GM18507 (cell line): ENCODE measurements at places on chromosomes 11 and 22.

- no peak for DNase-seq
Observed at GRCh38 chr11:130813196-130813595, 103.1 kb downstream of the SNX19 start.

DNA sequence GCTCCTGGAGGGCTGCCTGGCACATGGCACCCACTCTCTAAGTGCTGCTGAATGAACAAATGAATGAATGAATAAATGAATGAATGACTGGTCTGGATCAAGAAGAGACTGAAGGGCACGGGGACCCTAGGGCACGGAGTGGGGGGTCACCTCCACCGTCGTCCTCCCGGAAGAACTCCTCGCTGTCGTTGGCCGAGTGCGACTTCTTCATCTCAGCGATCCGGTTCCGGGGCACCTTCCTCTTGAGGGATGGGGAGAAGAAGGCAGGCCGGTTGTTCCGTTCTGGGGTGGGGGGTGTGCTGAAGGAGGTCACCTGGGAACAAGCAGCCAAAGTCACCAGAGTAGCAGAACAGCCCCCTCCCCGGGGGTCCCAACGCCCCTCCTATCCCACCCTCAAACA, 36.0 kb downstream of the NUP50 start:
- DNase-seq = no peak

GRCh38 chr11:36454551-36454940, 55.5 kb downstream of the TRAF6 start:
- no peak for DNase-seq

DNA sequence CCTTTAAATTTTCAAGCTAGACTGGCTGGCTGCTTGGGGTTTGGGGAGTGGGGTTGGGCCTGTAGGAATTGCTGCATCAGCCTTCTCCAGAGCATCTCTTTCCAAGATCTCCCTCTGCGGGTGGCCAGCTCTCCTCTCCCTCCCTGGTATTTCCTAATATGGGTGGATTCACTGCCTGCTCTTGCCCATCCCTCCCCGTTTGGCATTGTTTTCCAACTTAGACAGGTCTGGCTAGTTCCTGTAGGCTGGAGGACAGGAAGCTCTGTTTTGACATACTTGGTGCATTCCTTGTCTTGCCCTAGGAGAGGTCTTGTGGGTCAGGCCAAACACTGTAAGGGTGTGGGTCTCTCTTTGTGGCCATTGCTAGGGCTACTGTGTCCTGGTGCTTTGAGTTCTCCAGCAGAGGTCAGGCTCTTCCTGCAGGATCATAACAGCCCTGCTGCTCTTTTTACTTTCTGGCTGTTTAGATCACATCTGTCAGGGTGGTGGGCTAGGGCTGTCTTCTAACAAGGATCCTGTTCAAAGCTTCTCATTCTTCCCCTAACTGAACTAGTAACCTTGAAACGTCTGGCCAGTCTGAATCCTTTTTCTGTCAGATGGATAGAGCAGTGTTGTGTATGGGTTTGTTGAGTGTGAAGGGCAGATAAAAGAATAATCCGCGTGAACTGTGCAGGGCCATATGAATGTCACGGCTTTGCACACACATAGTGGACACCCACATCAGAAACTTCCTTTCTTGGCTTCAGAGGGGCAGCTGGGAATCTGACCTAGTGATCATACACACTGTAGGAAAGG, 18.3 kb upstream of the MICALL1 start:
- DNase-seq = no peak

DNA sequence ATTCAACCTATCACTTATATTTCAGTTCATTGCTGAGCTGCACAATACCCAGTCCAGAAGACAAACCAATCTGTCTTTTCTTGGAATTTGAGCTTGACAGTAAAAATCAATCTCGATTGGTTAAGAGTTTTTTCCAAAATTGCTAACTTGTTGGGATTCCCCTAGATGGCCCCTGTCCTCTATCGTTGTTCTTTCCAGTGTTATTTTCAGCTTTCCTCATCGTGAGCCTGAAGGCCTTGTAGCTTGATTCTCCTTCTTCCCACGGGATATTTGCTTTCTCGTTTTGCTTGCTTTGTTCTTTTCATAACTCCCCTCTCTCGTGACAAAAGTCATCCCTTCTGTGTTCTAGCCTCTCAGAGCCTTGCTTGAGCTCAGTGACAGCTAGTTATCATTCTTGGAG, 3.1 kb downstream of the OR8B8 start:
- DNase-seq = no peak

DNA sequence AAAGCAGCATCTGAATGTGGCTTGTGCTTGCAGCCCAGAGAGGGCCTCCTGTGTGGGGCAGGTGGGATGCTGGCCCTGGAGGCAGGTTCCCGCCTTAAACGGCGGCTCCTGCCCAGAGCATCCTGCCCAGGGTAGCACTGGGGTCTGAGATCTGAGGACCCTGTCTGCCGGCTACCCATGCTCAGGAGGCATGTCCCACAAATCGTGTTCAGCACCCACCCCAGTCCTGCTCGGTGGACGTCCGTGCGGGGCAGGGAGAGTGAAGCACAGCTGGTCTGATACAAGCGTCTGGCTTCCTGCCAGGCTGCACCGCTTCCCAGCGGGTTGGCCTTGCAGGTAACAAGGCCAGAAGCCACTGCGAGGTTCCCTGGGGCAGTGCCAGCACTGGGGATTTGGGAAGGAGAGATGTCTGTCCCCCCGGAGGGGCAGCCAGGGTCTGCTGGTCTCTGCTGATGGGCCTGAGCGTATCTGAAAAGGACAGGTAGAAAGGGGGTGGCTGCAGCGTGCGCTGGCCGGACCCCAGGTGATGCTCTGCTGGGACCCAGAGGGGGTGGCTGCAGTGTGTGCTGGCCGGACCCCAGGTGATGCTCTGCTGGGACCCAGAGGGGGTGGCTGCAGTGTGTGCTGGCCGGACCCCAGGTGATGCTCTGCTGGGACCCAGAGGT, 3.6 kb downstream of the TRABD start:
- no peak for DNase-seq

DNA sequence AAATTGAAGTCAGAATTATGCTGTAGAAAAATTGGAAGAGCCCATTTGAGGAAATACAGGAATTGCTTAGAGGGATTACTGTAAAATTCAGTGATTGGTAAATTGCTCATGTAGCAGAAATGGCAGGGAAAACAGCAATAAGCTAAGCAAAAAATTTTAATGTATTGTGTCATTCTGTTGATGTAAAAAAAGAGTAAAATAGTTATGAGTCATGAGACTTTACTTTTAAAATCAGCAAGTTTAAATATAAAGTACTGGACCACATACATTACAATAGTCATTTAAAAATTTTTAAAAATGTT, 10.4 kb downstream of the PDHX start:
- no peak for DNase-seq

DNA sequence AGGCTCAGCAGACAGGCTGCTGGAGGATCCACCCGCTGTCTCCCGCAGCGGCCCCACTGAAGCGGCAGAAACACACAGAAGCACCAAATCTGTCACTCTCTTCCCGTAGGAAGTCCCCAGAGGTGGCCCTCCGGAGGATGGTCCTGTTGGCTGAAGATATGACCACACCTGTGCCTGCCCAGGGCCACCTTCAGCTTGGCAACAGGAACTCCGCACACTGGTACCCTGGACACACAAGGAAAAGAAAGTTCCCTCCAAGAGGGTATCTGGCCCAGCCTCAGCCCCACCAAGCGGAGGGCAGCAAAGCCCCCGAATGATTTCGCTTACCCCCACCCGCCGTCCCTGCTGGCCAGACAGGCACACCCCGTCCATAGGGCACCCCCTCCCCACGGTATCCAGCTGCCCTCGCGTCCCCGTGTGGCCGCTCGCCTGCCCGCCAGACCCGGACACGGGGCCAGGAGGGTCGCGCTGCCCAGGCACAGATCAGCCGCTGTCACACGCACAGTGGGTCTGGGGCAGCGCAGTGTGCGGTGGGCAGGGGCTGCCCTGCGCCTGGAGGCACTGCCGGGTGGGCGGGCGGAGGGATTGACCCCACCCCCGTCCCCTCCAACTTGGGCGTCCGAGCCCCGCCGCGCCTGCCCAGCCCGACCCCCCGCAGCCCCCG, 7.0 kb downstream of the RASSF7 start:
- DNase-seq = no peak

DNA sequence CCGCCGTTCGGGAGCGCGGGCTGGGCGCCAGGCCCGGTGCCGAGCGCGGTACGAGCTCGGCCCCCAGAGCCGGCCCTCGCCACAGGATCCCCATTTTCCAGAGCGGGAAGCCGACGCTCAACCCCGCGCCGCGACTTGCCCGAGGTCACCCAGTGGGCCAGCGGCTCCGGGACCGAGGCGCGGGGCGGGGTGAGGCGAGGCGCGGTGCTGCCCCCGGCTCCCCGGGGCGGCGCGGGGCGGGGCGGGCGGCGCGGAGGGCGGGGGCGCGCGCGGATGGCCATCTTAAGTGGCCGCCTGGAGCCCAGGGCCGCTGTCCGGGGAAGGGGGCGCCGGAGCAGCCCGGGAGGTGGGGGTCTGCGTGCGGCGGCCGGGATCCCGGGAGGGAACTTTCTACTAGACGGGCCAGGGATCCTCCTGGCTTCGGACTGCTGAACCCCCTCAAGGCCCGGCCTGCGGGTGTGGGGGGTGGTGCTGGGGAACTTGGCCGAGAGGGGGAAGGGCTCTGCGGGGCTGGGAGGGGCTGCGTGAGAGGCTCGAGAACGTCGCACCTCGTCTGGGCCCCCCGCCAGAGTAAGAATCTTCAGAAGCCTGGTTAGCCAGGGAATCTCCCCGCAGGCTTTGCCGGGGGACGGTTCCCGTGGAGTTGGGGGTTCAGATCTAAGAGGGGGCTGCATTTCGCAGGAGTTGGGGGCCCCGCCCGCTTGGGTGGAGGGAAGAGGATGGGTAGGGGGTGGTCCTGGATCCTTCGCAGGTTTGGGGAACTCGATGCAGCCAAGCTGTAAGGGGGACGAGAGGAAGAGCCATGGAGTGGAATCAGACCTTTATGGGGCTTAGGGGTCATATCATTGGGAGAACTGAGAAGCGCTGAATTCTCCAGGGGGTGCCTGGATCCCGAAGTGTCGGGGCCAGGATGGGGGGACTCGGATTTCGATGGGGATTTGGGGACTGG, 678 bp upstream of the INPPL1 start:
- no peak for DNase-seq

GRCh38 chr11:45343444-45343843, 57.3 kb upstream of the SYT13 start:
- no peak for DNase-seq

- peak; percentile 52 for DNase-seq
Observed at GRCh38 chr11:72684236-72684912, 10.2 kb upstream of the PDE2A start.

GRCh38 chr11:60993615-60994014, 22.1 kb downstream of the CD6 start:
- no peak for DNase-seq

DNA sequence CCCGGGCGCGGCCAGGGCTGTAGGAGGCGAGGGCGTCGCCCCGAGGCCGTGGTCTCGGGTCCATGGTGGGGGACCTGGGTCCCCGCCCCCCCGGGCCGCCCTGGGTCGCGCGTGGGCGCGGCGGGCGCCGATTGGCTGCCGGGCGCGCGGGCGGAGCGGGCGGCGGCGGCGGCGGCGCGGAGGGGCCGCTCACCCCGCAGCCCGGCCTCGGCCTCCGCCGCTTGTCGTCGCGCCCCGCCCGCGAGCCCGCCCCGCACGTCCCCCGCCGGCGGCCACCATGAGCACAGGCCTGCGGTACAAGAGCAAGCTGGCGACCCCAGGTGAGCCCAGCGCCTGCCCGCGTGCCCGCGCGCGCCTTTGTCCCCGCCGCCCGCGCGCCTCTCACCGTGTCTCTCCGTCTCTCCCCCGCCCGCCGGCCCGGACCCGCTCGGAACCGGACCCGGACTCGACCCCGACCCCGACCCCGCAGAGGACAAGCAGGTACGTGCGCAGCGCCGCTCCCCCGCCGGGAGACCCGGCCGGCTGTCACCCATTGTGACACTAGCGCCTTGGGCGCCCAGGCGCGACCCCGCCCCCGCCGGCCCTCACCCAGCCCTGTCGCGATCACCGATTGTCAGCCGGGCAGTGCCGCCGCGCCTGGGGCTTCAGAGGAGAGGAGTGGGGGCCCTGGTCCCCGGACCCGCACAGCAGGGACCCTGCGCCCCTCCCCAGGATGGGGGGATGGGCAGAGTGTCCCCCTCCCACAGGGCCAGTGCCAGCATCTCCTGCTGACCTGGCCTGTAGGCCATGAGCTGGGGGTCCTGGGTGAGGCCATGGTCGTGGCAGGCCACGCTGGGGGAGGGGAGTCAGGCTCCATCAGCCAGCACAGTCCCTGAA, at the start of gene SEPTIN5:
TSS of gene SEPTIN5 (plus strand) at position 192 of the 876 bp plus-strand sequence. CDS start at position 278, 86 bp downstream.
- no peak for DNase-seq

DNA sequence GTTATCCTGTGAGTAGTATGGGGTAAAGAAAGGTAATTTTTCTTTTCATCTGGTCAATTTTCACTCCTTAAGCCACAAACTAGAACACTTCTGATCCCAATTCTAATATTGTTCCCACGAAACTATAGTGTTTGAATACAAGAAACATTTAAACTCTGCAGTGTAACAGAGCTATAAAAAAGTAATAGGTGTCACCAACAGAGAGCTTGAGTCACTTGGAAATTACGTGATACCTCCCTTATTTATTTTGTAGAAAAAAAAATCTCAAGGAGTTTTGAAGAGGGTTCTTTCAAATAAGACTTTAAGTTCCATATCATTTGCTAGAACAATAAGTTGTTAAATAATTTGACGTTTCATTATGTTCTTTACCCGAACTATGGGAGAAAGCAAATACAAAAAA, 959.4 kb downstream of the JRKL start:
- DNase-seq = no peak
